ENCODE measurements at places on chromosomes 13 and 19. TPM values are rescaled to one million over a fixed set of nuclear protein-coding genes. Genes with fewer than 3 reads are reported as not detected.

DNA sequence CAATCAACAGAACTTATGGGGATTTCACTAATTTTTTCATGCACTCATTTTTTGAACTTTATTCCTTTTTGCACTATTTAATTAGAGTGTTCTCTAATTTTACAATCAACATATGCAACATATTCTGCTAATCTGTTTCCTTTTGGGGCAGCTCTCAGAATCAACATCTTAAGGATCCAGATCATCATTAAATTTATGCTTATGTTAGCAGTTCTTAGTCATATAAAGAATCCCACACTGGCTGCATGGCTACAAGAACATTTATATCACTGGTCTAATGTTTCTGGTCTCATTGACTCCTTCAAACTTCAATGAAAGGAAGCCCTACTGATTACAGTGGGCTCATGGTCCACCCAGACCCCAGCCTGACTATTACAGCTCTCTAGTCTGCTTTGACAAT is 245.2 kb downstream of the RBM26 start:
- H3K27me3 ChIP-seq = peaks cover 15% of the 10 kb centered on the region
- H3K27ac ChIP-seq = no peak overlapping the region
- H3K4me3 ChIP-seq = no peak overlapping the region
- no peak for DNase-seq
- no peaks in the 10 kb centered on the region for H3K4me1 ChIP-seq
- H3K36me3 ChIP-seq = no peaks in the 10 kb centered on the region

Gene CLDND2
- 14.9 TPM for total RNA-seq

DNA sequence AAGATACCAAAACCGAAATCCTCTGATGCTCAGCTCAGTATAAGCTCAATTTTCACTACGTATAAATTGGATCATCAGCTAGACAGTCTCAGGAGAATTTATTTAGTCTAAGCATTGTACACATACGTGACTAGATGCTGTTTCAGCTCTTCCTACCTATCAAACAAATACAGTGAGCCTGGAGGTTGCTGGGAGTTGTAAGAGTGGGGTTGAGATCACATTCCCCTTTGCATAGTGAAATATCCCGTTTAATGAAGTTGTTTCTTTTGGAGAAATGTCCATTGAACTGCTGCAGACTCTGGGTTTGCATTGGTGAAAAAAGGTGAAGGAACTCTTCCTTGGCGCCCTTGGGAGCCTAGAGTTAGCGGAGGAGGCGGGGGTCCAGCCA is 68.9 kb upstream of the GJB6 start:
- H3K27me3 ChIP-seq = peaks cover 46% of the 10 kb centered on the region
- H3K4me3 ChIP-seq = peak overlapping the region; percentile 15
- H3K27ac ChIP-seq = no peak overlapping the region
- no peaks in the 10 kb centered on the region for H3K36me3 ChIP-seq

GRCh38 chr13:51192348-51192747 is 29.9 kb upstream of the FAM124A start:
- H3K27me3 ChIP-seq = peaks cover 15% of the 10 kb centered on the region
- H3K36me3 ChIP-seq = no peaks in the 10 kb centered on the region
- peaks cover 9% of the 10 kb centered on the region for H3K4me1 ChIP-seq
- no peak overlapping the region for H3K27ac ChIP-seq

DNA sequence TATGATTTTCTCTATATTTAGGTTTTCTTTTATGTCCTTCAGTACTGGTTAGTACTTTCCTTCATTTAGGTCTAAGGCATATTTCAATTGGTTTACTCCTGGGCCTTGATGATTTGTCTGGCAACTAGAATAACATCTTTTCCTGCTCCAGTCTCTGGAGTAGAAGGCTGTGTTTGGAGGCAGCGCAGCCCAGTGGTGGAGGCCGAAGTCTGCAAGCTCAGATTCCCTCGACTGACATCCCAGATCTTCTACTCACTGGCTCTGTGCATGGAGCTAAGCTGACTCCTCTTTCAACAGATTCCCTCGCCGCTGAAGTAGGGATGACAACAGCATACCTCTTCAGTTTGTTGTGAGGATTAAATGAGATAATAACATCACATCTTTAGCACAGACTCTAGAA is 141.0 kb downstream of the RAP2A start:
- no peaks in the 10 kb centered on the region for H3K4me1 ChIP-seq
- no peaks in the 10 kb centered on the region for H3K36me3 ChIP-seq
- no peak overlapping the region for H3K27ac ChIP-seq
- peak; percentile 18 for DNase-seq
- H3K27me3 ChIP-seq = peaks cover 3% of the 10 kb centered on the region
- no peak overlapping the region for H3K4me3 ChIP-seq

DNA sequence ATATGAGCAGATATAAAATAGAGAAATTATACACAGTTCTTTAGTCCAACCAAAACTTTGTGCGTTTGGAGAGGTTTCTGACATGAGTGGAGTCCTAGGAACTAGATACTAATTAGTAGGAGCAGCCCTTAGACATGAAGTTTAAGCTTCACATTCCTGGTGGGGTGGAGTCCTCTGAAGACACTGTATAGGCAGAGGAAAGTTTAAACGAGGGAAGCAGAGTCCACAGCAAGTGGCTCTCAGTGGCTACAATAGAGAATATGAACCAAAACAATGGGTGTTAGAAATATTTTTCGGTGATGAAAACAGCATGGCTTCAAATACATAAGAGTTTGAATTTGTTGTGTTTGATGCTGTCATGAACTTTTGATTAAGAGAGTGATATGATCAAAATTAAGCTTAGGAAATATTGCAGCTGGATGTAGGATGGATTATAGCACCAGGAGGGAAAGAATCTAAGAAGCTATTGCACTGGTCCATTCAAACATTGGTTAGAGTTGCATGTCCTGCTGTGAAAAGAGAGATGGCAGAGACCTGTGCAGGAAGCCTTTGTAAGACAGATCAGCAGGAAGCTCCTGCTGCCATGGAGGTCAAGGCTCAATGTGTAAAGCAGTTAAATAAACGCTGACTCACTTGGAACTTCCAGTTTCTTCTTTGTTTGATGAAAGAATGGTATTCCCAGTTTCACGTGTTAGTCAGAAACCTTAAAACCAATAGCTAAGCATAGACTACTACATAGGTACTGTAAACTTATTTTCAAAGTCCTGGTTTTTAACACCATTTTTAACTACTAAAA is 175.2 kb downstream of the TDRD3 start:
- H3K36me3 ChIP-seq = peaks cover 12% of the 10 kb centered on the region
- H3K4me3 ChIP-seq = no peak overlapping the region
- H3K27ac ChIP-seq = no peak overlapping the region

Gene CBY2
- not detected for total RNA-seq

GRCh38 chr13:89982407-89983095 is 1364.9 kb upstream of the MIR17HG start:
- H3K4me1 ChIP-seq = no peaks in the 10 kb centered on the region
- H3K36me3 ChIP-seq = peaks cover 2% of the 10 kb centered on the region
- DNase-seq = no peak
- H3K27me3 ChIP-seq = no peaks in the 10 kb centered on the region

GRCh38 chr13:93767917-93768409 is 541.4 kb downstream of the GPC6 start:
- DNase-seq = no peak
- no peak overlapping the region for H3K4me3 ChIP-seq
- peaks cover 24% of the 10 kb centered on the region for H3K27me3 ChIP-seq
- no peak overlapping the region for H3K27ac ChIP-seq
- no peaks in the 10 kb centered on the region for H3K36me3 ChIP-seq
- H3K4me1 ChIP-seq = no peaks in the 10 kb centered on the region

DNA sequence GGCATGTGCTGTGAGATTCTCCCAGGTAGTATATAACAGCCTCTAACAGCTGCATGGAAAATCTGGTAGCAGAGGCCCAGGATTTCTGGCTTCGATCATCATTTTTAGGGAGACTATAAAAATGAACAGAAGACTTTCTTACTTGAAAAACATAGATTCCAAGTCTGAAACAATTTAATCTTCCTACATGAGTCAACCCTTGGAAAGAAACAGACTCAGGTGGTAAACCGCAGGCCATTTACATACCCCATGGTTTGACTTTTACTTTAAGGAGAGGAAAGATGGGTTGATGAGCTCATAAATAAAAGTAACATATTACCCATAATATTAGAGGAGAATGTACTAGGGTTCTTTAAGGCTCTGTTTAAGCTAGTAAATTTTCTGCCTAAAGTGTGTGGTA is 121.6 kb downstream of the CYSLTR2 start:
- peaks cover 5% of the 10 kb centered on the region for H3K36me3 ChIP-seq
- no peak overlapping the region for H3K4me3 ChIP-seq
- DNase-seq = no peak
- peaks cover 17% of the 10 kb centered on the region for H3K4me1 ChIP-seq

DNA sequence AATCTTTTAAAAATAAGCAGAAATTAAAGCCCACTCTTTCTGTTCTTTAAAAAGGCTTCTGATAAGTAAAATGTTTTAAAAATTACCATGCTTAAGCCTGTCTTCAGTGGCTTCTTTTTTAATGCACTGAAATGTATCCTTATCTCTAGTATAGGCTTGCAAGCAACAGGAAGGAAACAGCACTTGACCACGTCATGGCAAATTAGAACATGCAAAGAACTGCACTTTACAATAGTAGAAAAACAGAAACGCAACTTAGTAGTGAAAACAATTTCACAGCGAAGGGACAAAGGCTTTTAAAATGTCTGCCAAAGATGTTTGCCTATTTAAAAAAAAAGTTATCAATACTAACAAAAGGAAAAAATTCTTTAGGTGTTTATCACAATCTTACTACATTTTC is 36.3 kb downstream of the ELF1 start:
- no peaks in the 10 kb centered on the region for H3K27me3 ChIP-seq
- H3K4me1 ChIP-seq = peaks cover 62% of the 10 kb centered on the region
- peaks cover 16% of the 10 kb centered on the region for H3K36me3 ChIP-seq
- H3K27ac ChIP-seq = peak overlapping the region; percentile 100
- peak; percentile 58 for DNase-seq
- H3K4me3 ChIP-seq = peak overlapping the region; percentile 90

Gene WDR88
- not detected for total RNA-seq

- no peak for DNase-seq
- peaks cover 10% of the 10 kb centered on the region for H3K4me1 ChIP-seq
- no peak overlapping the region for H3K27ac ChIP-seq
- H3K4me3 ChIP-seq = no peak overlapping the region
Measured at GRCh38 chr19:15144046-15144646, 36.9 kb downstream of the SYDE1 start.

Gene BEST2
- not detected for total RNA-seq

GRCh38 chr13:49210669-49211068 is 9.5 kb upstream of the MLNR start:
- peaks cover 2% of the 10 kb centered on the region for H3K36me3 ChIP-seq
- no peak for DNase-seq
- H3K27me3 ChIP-seq = no peaks in the 10 kb centered on the region
- H3K27ac ChIP-seq = no peak overlapping the region

DNA sequence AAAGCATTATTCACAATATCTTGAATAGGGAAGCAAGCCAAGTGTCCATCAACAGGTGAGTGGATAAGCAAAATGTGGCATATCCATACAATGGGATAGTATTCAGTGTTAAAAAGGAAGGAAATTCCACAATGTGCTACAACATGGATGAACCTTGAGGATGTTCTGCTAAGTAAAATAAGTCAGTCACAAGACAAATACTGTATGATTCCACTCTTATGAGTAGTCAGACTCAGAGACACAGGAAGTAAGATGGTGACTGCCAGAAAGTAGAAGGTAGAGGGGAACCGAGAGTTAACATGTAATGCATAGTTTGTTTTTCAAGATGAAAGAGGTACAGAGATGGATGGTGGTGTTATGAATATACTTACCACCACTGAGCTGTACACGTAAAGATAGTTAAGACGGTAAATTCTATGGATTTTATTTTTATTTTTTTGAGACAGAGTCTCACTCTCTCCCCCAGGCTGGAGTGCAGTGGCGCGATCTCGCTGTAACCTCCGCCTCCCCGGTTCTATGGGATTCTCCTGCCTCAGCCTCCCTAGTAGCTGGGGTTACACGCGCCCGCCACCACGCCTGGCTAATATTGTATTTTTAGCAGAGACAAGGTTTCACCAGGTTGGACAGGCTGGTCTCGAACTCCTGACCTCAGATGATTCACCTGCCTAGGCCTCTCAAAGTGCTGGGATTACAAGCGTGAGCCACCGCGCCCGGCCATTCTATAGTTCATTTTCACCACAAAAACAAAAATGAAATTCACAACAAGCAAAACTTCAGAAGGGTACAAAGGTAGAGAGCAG is 1.0 kb upstream of the CHAMP1 start:
- no peaks in the 10 kb centered on the region for H3K27me3 ChIP-seq
- H3K27ac ChIP-seq = peak overlapping the region; percentile 87
- H3K4me3 ChIP-seq = peak overlapping the region; percentile 86
- peak; percentile 54 for DNase-seq

Gene LYPD5
- total RNA-seq = 0.21 TPM

Gene ADAT3
- total RNA-seq = 4.2 TPM

DNA sequence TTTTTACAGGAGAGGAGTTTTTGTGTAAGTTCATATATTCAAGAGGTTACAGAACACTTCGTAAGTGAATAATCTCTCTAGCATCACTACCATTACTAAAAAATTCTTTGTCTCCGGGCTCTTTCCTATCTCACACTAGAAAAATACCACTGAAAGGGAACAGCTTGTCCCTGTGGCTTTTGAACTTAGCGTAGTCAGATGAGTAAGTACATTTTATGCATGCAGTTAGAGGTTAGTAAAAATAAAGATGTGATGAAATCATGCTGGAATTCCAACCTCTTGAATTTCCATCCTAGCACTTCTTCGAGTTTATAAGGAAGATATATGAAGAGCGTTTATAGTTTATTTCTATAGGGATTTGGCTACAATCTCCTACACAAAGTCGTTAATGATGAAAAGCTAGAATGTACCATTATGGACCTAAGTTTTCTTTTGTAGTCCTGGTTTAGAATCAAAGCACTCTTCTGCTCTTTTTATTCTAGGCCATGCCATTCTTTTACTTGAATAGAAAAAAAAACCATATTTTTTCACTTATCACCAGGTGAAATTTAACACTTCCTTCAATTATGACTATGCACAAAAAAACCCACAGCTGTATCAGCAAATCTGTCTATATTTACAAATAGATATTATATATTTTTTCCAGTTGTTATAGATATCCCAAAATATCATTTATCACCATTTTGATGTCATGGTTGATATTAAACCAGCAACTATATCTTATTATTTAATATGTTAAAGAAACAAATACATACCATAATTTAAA is 139.9 kb upstream of the PCDH9 start:
- no peak for DNase-seq
- H3K4me3 ChIP-seq = no peak overlapping the region
- no peaks in the 10 kb centered on the region for H3K36me3 ChIP-seq
- no peaks in the 10 kb centered on the region for H3K4me1 ChIP-seq
- H3K27ac ChIP-seq = no peak overlapping the region
- no peaks in the 10 kb centered on the region for H3K27me3 ChIP-seq

DNA sequence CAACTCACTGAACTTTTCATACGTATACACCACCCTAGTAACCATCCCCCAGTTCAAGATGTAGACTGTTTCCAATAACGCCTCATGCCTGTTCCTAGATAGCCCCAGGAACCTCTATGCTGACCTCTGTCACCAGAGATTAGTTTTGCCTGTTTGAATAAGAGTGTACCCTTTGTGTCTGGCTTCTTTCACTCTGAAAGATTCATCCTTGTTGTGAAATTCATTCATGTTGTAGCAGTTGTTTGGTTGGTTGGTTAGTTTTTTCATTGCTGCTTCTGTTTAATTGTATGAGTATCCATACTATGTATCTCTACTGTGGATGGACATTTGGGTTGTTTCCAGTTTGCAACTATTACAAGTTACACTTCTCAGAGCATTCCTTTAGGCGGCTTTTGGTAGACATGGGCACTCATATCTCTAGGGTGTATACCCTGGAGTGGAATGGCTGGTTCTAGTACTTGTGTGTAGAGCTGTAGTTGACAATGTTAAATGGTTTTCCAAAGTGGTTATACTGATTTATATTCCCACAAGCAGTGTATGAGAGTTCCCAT is 1.6 kb downstream of the RNASEH2B start:
- H3K4me3 ChIP-seq = peak overlapping the region; percentile 95
- peak overlapping the region; percentile 91 for H3K27ac ChIP-seq
- H3K27me3 ChIP-seq = no peaks in the 10 kb centered on the region
- DNase-seq = no peak
- H3K36me3 ChIP-seq = no peaks in the 10 kb centered on the region
- peaks cover 38% of the 10 kb centered on the region for H3K4me1 ChIP-seq
